ENCODE measurements at places on chromosomes 6 and 20.

DNA sequence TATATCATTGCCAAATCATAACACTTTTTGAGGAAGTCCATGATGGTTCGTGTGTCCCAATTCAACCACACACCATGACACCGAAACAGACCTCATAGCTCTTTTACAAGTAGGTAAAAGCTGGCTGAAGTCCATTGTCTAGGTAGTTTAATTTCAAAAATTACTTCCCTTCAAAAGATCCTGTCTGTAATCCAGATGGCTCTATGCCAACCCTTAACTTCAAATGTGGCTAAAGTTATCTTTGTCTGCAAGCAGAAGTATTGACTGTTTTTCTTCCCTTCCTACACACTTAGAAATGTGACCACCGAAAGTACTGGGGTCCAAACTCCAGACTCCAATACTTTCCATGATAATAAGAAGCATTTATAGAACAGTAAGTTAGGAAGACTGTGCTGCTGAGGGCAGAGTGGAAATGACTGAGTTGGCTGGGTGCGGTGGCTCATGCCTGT is 8.3 kb upstream of the TIAM2 start:
- DNase-seq: no peak

- DNase-seq: no peak
Observed at GRCh38 chr20:917416-917815, 1.3 kb upstream of the ANGPT4 start.

DNA sequence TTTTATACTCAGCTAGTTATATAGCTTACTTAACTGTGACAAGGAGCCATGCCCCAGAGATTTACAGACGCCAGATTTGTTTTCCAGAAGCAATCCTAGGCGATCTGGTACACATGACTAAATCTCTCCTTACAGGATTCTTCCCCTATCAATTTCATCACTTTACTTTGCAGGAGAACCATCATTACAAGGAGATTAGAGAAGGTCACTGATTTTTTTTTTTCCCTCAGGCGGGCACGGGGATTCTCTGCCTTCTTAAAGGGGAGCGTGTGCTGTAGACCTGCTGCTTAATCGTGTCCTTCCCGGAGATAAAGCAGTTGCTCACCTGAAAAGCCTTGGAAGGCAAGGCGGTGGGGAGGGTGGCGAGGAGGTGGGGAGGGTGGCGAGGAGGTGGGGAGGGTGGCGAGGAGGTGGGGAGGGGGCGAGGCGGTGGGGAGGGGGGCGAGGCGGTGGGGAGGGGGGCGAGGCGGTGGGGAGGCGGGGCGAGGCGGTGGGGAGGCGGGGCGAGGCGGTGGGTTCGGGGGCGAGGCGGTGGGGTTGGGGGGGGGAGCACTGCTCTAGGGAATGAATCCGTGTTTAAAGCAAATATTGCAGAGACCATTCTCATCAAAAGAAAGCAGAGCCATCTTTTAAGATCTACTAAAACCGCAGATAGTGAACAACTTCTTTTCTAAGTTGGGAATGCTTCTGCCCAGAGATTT is 14.3 kb upstream of the MRAP2 start:
- DNase-seq: no peak

DNA sequence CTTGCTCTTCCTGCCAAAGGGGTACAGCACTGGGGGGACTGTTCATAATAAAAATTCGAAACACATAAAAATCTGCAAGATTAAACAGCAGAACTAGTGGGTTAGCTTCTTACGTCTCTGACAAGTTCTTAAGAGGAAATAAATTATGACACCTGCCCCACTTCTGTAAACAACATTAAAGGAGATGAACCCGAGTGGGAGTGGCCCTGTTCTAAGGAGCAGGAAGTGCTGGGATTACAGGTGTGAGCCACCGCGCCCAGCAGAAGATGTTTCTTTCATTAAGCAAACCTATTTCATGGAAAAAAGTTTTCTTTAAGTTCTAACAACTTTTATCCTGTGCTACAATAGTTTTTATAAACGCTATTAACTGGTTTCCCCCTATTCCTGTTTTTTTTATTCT is 24.6 kb downstream of the USP45 start:
- DNase-seq: no peak

- peak; percentile 27 for DNase-seq
Observed at GRCh38 chr6:144468709-144469108, 183.6 kb downstream of the UTRN start.

DNA sequence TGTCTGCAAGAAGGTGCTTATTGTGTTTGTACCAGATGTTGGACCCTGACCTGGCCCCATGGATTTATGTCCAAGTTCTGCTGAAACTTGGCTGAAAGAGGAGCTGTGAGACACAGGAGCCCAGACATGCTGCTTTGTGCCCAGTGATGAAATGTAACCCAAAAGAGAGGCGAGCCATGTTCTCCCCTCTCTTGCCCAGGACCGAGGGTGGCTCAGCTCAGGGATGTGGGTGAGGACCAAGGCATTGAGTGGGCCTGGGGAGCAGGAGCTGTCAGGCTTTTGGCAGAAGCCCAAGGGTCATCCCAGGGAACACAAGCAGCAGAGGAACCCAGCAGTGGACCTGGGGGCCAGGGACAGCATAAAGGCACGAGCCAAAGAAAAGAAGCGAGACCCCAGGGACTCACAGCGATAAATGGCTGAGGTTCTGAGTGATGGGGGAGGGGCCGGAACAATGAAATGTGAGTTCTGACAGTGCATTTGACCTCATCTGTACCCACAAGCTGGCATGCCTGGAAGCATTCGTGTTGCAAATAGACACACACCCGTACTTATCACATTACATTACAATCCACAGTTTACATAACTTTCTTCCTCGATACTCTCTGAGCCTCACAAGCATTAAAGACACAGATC is 363.4 kb upstream of the JARID2 start:
- DNase-seq: no peak

DNA sequence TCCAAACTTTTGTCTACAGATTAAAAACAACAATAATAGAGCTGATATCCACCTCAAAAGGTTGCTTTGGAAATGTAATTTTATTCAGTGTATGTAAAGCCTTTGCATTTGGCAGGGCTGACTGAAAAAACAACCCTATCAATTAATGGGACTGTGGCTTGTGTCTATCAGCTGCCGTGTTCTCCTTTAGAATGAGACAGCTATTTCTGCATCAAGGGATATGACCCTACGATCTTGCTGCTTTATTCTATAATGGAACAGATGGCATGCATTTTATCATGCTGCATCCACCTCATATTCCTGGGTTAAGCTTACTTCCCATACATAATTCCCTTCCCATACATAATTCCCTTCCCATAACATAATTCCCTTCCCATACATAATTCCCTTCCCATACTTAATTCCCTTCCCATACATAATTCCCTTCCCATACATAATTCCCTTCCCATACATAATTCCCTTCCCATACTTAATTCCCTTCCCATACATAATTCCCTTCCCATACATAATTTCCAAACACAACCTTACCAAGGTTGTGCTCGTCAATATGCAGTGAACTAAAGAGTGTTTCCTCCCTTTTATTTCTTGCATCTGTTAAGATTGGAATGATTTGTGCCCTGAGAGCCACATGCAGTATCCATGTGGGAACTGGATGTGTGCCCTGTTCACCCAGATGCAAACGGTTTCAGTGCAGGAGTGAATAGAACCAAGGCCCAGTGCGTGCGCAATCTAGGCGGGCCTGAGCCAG is 26.8 kb downstream of the SERPINB6 start:
- DNase-seq: no peak
